ENCODE measurements at places on chromosomes 16 and 17. TPM values are rescaled to one million over a fixed set of nuclear protein-coding genes. Genes with fewer than 3 reads are reported as not detected.

EXOSC6 gene
- 32.0 TPM for total RNA-seq

FBXL16 gene
- total RNA-seq: 50.2 TPM

C17orf78 gene
- not detected for total RNA-seq

IRX3 gene
- 0.35 TPM for total RNA-seq

TMC8 gene
- total RNA-seq: 631 TPM

- no peak overlapping the region for H3K4me3 ChIP-seq
- peaks cover 95% of the 10 kb centered on the region for H3K36me3 ChIP-seq
- H3K4me1 ChIP-seq: no peaks in the 10 kb centered on the region
- no peak for DNase-seq
- H3K27ac ChIP-seq: no peak overlapping the region
- no peaks in the 10 kb centered on the region for H3K27me3 ChIP-seq
Measured at GRCh38 chr17:80365983-80366382, 49.0 kb upstream of the ENDOV start.

DNA sequence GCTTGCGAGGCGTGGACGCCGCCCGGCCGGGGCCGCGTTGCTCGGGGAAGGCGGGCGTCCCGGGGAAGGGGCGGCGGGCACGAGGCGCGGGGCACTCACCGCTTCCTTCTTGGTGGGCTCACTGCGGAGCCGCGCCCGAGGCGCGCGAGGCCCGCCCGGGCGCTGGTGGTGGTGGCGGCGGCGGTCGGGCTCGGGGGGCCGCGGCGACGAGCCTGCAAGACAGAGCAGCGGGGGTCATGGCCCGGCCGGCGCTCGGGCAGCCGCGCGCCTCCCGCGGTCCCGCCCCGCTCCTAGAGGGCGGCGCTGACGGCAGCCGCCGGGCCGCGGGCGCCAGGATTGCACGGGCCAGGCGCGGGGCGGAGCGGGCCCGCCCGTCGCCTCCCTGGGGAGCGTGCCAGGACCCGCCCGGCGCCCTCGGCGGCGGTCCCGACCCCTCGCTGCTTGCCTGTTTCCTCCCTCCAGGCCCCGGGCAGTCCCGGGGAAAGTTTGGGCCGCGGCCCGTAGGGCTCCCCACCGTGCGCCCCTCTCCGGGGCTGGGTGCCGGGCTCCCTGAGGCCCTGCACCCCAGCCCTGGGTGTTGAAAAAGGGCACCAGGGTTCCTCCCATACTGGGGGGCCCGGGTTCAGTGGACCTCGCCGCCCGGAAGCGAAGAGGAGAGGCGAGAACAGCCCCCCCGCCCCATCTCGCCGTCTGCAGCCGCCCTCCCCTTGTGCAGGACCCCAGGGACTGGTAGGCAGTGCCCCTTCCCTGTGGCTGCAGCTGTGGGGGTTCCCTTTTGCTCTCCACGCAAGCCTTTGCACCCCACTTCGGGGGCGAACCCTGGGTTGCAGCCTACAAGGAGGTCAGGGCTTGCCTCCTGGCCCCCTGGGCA is at the start of gene C16orf74:
Gene C16orf74 (minus strand): TSS at position 270 of the 871 bp plus-strand sequence. CDS start 15,879 bp downstream, outside the sequence.
- DNase-seq: no peak
- H3K4me3 ChIP-seq: peak within 1 kb of the TSS; percentile 29
- no peaks in the 10 kb centered on the region for H3K4me1 ChIP-seq
- H3K27ac ChIP-seq: no peak within 1 kb of the TSS

DNA sequence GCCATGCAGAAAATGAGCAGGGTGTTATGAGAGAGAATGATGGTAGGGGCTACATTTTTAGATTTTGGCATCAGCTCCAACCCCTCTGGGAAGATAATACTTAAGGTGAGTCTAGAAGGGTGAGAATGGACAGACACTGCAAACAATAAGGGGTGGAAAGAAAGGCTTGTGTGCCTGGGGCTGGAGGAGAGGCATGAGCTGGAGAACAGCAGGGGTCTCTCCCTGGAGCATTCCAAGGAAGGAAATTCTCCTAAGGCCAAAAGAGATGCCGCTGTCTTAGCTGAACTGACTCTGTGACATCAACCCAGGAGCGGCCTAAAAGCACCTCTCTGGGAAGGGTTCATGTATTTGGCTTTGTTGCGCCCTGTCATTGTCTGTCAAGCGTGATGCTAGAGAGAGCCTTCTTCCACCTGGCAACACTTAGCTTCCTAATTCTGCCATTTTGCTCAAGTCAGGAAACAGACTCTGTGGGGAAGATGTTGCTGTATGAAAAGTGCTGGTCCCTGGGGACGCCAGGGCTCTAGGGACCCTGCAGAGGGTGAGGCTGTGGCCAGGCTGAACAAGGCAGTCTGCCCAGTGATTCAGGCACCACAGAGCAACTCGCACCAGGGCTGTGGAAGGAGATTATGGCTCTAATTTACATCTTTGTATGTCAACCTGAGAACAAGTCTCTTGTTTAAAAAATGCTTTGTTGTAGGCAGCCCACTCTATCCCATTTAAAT is 225.7 kb downstream of the CBLN1 start:
- H3K4me1 ChIP-seq: no peaks in the 10 kb centered on the region
- no peaks in the 10 kb centered on the region for H3K27me3 ChIP-seq
- no peak overlapping the region for H3K4me3 ChIP-seq
- no peak for DNase-seq

DNA sequence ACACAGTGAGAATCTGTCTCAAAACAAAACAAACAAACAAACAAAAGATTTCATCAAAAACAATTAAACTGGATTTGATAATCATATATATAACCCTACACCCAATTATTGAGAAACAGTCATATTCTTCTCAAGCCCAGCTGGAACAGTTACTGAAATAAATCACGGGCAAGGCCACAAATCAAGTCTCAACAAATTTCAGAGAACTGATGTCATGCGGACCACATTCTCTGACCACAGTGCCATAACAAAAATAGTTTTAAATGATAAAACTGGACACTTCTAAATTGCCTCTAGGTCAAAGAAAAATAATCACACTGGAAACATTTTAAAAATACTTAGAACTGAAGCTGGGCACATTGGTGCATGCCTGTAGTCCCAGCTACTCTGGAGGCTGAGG is 15.9 kb upstream of the PIK3R5 start:
- H3K4me3 ChIP-seq: no peak overlapping the region
- no peak for DNase-seq
- no peaks in the 10 kb centered on the region for H3K4me1 ChIP-seq
- no peaks in the 10 kb centered on the region for H3K36me3 ChIP-seq
- H3K27ac ChIP-seq: no peak overlapping the region

DNA sequence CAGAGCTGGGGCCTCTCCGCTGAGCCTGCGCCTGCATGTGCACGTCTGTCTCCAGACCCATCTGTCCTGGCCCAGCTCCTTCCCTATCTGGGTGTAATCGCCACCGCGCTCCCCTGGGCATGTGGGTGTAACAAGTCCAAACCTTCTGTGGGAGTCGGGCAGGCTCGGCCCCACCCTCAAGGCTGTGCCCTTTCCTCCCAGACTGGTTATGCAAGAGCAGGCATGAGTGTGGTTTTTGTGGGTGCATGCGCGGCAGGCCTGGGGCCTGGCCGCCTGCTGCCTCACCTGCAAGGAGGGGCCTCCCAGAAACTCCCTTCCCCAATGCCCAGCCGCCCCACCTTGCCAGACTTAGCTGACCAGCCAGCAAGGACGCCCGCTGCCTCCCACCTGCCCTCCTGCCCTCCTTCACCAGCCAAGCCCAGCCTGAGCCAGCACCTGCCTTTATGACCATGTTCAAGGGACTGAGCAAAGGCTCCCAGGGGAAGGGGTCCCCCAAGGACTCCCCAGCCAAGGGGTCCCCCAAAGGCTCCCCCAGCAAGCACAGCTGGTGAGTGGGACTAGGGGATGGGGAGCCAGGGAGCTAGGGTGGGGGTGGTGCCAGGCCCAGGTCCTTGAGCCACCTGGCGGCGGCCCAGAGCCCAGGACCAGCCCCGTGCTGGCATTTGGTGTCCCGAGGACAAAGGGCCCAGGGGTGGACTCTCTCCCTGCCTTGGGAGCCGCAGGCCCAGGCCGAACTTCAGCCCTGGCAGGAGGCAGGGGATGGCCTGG is at the start of gene EVPLL:
Gene EVPLL (plus strand): TSS at position 342 of the 768 bp plus-strand sequence. CDS start 3,160 bp downstream, outside the sequence.
- no peaks in the 10 kb centered on the region for H3K36me3 ChIP-seq
- H3K27ac ChIP-seq: no peak within 1 kb of the TSS
- H3K4me1 ChIP-seq: no peaks in the 10 kb centered on the region
- H3K27me3 ChIP-seq: peaks cover 29% of the 10 kb centered on the region

- no peaks in the 10 kb centered on the region for H3K4me1 ChIP-seq
- no peak overlapping the region for H3K27ac ChIP-seq
- no peak for DNase-seq
- no peaks in the 10 kb centered on the region for H3K36me3 ChIP-seq
- H3K27me3 ChIP-seq: no peaks in the 10 kb centered on the region
Measured at GRCh38 chr17:52517176-52517575, 358.7 kb upstream of the CA10 start.

GRCh38 chr17:37725601-37726146 is 19.2 kb downstream of the HNF1B start:
- H3K27me3 ChIP-seq: peaks cover 12% of the 10 kb centered on the region
- no peak overlapping the region for H3K4me3 ChIP-seq
- DNase-seq: no peak

GRCh38 chr16:11752856-11753255 is 10.2 kb upstream of the TXNDC11 start:
- no peaks in the 10 kb centered on the region for H3K27me3 ChIP-seq
- H3K4me3 ChIP-seq: no peak overlapping the region
- H3K36me3 ChIP-seq: peaks cover 19% of the 10 kb centered on the region
- DNase-seq: no peak
- no peaks in the 10 kb centered on the region for H3K4me1 ChIP-seq

- DNase-seq: no peak
- no peak overlapping the region for H3K27ac ChIP-seq
- no peaks in the 10 kb centered on the region for H3K27me3 ChIP-seq
- no peaks in the 10 kb centered on the region for H3K36me3 ChIP-seq
- no peaks in the 10 kb centered on the region for H3K4me1 ChIP-seq
- no peak overlapping the region for H3K4me3 ChIP-seq
Measured at GRCh38 chr16:51355195-51355594, 204.1 kb upstream of the SALL1 start.

DNA sequence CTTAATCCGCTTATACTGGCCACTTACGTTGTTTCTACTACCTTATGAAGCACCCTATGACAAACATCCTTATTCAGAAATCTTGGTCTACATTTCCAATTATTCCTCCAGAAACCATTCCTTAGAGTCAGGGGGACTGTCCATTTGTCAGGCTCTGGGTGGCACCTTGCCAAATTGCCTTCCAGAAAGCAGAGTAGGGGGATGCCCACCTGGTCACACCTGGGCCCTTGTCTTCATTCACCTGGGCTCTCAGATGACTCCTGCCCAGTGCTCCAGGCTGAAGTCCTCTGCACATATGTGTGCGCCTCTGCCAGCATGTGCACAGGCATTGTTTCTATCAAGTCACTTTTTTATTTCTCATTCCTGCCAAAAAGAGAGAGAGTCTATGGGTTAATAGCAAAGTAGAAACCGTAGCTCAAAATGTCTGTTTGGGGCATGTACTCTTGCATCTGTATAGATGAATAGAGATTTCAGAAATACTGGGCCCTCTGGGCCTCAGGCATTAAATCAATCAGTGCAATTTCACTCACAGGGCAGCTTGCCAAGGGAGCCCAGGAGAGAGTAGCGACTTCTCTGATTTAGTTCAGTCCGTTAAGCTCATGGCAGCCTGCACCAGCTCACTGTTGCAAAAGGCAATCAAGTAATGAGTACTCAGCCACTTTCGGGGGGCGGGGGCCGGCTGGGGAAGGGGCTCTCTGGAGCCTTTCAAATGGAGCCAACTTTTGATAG is 104.7 kb downstream of the SOCS1 start:
- DNase-seq: no peak
- H3K27me3 ChIP-seq: no peaks in the 10 kb centered on the region
- no peaks in the 10 kb centered on the region for H3K36me3 ChIP-seq
- no peaks in the 10 kb centered on the region for H3K4me1 ChIP-seq

- no peak for DNase-seq
- H3K27me3 ChIP-seq: peaks cover 40% of the 10 kb centered on the region
- H3K4me3 ChIP-seq: no peak overlapping the region
- H3K4me1 ChIP-seq: peaks cover 8% of the 10 kb centered on the region
Measured at GRCh38 chr16:86040496-86040895, 141.5 kb downstream of the IRF8 start.

DNA sequence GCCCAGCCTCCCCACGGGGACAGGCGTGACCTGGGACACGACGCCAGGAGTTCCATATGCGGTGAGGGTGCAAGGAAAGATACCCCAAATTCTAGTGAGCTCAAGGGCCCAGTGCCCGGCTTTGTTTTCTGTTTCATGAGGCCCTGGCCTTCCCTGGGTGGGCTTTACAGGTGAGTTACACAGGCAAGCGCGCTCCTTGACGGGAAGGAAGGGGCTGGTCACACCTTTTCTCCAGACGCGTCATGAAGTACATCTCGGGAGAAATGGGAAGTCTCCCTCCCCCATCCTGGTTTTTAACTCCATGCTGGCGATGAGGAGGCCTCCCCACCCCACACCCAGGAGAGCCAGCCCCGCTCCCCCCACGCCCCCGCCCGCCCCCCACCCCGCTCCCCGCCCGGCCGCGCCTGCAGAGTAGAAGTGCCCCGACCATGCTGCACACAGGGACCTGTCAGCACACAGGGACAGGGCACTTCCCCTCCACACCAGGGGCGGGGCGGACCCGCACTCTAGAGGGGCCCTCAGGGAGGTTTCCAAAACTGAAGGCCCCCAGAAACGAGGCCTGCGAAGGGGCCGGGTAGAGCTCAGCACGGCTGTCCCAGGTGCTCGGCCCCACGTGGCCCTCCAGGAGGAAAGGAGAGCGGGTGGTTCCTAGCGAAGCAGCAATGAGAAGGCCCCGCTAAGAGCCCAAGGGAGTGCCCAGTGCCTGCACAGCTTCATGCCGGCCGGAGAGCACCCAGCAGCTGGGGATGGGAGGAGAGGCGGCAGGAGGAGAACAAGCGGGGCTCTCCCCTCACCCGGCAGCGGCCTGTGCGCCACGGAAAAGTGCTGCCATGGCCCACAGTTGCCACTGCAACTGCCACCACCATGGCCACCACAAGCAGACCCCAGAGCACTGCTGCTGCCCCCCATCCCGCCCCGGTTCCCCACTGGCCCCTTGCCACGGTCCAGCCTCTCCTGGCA is 7.7 kb downstream of the CYB561 start:
- peaks cover 70% of the 10 kb centered on the region for H3K4me1 ChIP-seq
- no peaks in the 10 kb centered on the region for H3K36me3 ChIP-seq
- H3K4me3 ChIP-seq: no peak overlapping the region
- peak overlapping the region; percentile 81 for H3K27ac ChIP-seq
- H3K27me3 ChIP-seq: peaks cover 4% of the 10 kb centered on the region
- DNase-seq: no peak

DNA sequence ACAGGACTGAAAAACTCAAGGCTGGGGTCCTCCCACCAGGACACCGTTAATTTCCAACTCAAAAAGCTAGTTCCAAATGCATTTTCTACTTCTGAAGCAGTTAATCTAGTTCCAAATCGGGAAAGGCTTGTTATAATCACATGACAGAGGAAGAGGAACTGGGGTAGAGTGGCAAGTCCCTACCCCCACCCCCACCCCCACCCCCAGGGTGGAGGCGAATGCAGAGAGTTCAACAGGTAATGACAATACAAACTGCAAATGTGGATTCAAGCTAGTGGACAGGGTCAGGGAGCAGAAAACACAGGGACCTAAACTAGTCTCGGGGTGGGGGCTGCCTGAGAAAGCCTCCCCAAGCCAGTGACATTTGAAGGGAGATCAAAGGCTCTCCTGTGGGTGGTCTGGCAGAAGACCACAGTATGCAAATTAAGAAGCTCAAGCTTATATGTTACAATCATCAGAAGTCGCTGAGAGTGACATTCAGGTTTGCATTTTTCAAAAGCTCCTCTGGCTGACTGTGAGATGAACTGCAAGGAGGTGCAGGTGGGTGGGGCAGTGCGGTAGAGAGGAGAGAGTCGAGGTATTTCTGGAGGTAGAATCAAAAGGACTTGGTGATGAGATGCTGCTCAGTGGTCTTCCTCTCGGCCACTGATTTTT is 56.4 kb upstream of the SLC25A19 start:
- no peaks in the 10 kb centered on the region for H3K36me3 ChIP-seq
- no peaks in the 10 kb centered on the region for H3K27me3 ChIP-seq
- H3K4me1 ChIP-seq: peaks cover 74% of the 10 kb centered on the region

- H3K36me3 ChIP-seq: no peaks in the 10 kb centered on the region
- no peak overlapping the region for H3K4me3 ChIP-seq
- no peaks in the 10 kb centered on the region for H3K4me1 ChIP-seq
- no peak overlapping the region for H3K27ac ChIP-seq
Measured at GRCh38 chr16:52561910-52562741, 15.2 kb upstream of the TOX3 start.

Data from T-cell (primary cell).